ENCODE measurements at places on chromosomes 4 and X.

DNA sequence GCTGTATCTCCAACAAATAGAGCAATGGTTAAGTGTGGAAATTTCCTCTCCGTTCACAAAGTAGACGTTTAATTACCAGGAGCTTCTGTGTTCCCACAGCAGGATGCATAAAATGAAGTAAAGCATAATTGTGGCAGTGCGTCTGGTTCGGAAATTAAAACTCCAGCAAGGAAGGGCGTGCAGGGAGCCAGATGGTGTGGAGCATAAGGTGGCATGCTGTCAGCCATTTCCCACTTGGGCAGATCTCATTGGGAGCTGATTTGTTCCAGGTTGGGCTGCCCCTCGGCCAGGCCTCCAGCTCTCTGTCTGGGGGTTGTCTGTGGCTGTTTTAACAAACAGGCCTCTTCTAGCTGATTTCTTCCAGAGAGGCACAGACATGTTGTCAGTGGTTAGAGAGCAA is 182.1 kb upstream of the CLNK start:
- no peak for DNase-seq

DNA sequence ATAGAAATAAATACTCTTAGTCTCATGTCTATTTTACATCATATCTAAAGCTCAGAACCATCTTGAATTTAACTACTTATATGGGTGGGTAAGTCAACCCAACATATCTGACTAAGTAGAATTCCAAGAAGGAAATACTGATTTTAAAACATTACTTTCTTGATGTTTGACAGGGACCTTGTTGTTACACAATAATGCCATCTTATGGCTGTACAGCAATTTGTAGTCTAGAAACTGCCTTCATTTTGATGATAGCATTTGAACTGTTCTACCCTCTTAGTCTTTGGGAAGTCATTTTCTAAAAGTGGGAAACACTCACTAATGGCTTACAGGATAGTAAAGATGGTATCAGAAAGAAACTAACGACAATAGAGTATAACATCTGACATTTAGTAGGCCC is 929.5 kb downstream of the DMD start:
- no peak for DNase-seq

DNA sequence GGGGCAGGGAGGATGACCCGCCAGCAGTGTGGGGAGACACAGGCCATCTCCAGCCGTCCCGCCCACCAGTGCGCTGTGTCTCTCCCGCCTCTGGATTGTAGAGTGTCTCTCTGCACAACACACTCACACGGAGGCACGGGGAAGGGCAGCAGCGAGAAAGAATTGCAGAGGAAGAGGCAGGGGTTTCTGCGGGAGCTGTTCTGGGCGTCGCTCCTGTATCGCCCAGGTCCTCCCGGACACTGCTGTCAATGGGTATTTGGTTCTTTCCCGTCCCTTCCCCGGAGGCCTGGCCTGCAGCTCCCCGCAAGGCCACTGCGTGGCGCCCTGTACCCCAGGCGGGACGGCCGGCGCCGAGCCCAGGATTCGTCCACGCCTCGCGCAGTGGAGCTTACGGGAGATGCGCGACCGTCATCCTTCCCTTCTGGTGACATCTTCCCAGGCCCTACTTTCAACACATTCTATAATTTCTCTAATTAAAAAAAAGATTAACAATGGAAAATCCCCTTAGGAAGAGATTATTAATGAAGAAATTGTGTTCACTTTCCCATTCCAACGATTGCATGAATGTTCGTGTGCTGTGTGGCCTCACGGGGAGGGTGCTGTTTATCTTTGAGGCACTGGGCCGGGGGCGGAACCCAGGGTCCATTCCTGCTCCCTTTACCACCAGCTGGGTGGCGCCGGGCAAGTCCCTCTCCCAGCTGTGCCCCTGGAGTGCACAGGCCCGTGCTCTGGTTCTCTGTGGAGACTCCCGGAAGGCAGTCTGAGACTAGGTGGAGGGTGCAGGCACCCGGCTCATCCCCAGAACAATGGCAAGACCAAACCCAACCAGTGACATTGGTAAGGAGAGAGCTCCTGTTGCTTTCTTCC is 95.7 kb downstream of the CPZ start:
- no peak for DNase-seq

- DNase-seq = no peak
Observed at GRCh38 chr4:140952717-140953116, 180.6 kb downstream of the RNF150 start.

GRCh38 chrX:24027086-24027485 is at the start of gene KLHL15:
Gene KLHL15 (minus strand): TSS chrX:24027186. CDS start chrX:24006693, 20,493 bp downstream.
- no peak for DNase-seq

DNA sequence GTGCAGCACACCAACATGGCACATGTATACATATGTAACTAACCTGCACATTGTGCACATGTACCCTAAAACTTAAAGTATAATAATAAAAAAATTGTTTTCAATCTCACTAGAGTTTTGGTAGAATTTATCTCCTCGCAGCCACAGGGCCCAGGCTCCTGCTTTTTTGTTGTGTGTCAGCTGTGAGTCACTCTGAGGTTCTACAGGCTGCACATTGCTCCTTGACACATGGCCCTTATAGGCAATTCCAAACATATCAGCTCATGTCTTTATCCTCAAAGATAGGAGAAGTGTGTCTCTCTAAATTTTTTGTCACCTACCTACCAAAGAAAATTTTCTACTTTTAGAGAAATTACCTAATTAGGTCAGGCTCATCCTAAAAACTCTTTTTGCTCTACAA is 252.1 kb upstream of the ADGRL3 start:
- no peak for DNase-seq
